T47D (cell line): ENCODE measurements at places on chromosomes 4 and X.

GRCh38 chr4:27524224-27524623 is 663.6 kb downstream of the STIM2 start:
- no peak for DNase-seq

DNA sequence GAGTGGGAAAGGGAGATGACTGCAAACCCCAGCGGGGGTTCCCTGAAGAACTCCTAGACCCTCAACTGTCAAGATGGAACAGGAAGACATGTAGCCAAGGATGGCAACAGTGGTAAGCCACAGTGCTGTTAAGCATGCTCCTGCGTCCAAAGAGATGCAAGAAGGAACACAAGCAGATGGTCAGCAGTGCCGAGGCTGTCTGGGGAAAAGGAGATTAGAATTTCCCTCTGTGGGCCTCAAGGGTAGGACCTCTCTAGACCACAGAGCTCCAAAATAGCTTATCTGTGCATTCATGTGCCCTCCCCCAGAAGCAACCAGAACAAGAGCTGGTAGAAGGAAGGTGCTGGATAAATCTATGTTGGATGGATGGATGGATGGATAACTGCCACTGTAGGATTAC is 82.0 kb upstream of the CPEB2 start:
- no peak for DNase-seq

DNA sequence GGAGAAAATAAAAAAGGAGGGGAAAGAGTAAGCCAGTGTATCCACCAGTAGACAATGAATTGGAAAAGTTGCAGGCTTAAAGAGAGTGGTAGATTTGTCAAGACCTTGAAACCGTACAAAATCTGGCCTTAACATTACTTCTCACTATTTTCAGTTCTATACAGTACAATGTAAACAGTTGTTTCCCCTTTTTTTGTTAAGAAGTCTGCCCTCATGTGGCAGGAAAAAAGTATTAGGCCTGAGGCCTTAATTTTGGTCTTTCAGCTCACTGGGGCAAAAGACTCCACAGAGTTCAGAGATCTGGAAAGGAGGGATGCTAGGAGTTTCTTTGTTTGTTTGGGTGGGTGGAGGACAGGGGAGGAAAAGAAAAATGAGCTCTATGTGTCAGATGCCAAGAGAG is 92.8 kb upstream of the CCDC160 start:
- DNase-seq = no peak

DNA sequence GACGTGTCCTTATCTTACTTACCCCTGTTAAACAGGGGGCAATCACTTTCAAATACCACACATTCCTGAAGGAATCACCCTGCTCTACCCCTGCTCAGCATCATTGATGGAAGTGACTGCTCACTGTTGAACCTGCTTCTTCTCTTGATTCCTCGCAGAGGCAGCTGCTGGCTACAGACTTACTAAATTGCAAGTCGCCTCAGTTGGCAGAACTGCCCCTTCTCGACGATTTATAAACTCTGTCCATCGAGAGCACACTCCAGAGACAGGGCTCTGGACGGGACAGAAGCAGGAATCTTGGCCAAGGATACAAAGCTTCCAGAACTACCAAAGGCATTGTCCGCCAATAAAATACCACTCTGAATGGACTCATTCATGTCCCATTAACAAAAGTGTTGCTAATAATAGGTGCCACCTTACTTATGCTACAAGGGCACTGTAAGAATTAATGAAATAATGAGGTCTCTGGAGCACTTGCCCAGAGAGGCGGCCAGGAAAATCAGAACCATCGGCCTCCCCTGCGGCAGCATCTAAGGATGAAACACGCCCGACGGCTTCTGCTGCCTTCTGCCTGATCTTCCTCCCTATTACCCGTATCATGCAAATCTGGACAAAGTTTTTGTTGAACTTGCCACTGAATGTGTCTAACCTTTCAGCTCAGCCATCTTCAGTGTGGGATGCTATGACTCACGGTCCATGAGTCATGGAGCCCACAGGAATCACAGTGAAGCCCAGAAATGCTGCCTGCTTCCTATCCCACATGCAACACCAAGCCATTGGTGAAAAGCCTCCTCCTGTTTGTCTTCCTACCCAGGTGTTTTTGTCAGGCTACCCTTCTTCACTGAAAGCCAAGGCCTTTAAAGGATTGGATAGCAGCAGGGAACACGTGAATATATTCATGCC is 164.9 kb downstream of the MAML3 start:
- no peak for DNase-seq

DNA sequence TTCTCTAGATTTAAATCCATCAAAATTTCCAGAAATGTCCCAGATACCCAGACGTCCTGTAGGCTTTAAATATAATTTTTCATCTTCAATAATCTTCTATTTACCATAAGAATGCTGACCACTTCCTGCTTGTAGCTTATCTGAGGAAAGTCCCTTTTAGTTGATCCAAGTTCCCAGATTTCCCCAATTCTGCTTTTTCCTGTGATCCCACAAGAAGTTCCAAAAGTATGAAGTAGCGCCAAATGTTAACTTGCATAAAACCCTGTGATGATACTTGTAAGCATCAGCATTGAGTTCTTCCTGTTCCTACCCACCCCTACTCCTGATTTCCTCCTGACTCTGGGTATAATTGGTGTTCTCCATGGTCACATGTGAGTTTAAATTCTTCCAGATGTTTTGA is 10.6 kb upstream of the TLR8 start:
- DNase-seq = no peak
